ENCODE measurements at places on chromosomes 1 and 21.

DNA sequence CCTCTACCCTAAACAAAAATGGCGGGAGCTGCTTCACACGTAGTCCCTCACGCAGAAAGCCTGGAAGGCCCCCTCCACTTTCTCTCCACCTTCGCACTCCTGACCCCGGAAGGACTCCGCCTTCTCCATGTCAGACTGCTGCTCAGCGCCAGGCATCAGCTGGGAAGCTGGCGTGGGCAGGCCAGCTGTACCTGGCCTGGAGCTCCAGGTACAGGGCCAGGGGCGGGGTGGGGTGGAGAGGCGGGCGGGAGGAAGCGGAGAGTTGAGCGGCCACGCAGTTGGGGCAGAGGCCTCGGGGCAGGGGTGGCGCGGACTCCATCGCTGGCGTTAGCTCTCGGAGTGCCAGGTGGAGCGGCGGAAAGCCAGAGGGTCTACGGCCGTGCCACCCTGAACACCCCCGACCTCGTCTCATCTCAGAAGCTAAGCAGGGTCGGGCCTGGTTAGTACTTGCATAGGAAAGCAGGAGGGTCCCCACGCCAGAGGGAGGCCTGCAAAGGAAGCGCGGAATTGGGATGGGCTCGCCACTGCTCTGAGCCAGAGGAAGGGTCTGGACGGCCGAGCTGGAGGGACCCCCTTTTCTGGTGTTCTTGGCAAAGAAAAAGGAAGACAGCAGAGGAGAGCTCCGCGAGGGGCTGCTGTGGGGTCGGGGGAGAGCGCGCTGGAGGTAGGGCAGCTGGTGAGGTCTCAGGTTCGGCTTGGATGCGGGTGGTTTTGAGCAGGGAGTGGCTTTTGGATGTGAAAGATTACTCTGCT is at the start of gene MIGA1:
Gene MIGA1 (plus strand): TSS at position 121 of the 753 bp plus-strand sequence. CDS start 3,604 bp downstream, outside the sequence.
- DNase-seq: peak; percentile 49

- no peak for DNase-seq
Observed at GRCh38 chr1:86868477-86868876, 45.4 kb downstream of the SELENOF start.

DNA sequence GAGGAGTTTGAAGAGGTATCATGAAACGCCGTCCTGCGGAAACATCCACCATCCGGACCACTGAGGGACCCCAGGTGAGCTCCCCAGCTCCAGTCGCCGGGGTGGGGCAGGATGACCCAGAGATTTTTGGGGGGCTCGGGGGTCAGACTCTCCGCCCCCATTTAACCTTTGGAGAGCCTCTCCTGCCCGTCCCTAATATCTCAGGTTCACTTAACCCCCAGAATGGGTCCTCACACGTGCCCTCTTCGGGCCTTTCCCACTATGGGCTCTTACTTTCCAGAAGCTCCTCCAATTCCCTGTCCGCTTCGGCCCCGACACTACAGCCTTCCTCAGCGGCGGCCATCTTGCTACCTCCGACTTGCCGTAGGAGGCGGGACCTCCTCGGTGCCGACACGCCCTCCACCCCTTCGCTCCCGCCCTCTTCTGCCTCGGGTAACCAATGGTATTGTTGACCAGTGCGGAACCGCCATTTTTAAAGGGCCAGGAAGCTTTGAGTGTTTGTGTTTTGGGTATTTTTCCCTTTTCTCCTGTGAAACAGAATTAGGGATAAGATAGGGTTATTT is at the start of gene PEX19:
Gene PEX19 (minus strand): TSS at position 352 of the 563 bp plus-strand sequence. CDS start 9 bp downstream, at position 343.
- peak; percentile 63 for DNase-seq

GRCh38 chr1:95371666-95372282 is 137.8 kb downstream of the RWDD3 start:
- DNase-seq: no peak

GRCh38 chr1:37821481-37821880 is 13.5 kb upstream of the YRDC start:
- DNase-seq: no peak

GRCh38 chr1:222087221-222087920 is 345.5 kb upstream of the DUSP10 start:
- no peak for DNase-seq

GRCh38 chr1:99614728-99615127 is 31.2 kb upstream of the PALMD start:
- DNase-seq: no peak

DNA sequence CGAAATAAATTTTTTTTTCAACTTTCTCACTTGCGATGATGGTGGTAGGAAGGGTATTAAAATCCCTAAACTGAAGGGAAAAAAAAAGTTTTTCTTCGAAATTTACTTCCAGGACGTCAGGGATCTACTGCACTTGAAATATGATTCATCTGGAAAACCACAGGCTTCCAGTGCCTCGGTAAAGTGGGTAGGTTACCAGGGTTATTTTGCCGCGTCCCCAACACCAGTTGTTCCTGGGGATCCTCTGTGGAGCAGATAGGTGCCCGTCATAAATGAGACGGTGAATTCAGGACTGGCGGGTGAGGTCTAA is 773 bp downstream of the RABIF start:
- DNase-seq: no peak

- no peak for DNase-seq
Observed at GRCh38 chr1:87950369-87950768, 621.7 kb downstream of the LMO4 start.

DNA sequence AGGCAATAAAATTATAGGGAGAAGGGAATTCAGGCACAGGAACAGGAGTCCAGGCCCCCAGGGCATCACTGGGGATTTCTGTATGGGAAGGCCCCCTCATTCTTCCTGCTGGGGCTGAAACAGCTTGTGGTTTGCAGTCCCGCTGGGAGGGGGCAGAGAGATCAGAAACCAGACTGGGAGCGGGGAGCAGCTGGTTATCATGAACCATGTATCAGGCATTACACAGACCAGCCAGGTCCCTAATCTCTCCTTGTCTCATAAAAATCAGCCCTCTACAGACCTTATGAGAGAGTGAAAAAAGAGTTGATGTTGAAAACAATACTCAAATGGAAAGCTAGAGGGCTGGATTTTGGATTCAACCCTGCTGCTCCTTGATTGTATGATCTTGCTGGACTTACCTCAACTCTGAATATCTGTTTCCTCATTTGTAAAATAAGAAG is 93.4 kb upstream of the F3 start:
- no peak for DNase-seq

DNA sequence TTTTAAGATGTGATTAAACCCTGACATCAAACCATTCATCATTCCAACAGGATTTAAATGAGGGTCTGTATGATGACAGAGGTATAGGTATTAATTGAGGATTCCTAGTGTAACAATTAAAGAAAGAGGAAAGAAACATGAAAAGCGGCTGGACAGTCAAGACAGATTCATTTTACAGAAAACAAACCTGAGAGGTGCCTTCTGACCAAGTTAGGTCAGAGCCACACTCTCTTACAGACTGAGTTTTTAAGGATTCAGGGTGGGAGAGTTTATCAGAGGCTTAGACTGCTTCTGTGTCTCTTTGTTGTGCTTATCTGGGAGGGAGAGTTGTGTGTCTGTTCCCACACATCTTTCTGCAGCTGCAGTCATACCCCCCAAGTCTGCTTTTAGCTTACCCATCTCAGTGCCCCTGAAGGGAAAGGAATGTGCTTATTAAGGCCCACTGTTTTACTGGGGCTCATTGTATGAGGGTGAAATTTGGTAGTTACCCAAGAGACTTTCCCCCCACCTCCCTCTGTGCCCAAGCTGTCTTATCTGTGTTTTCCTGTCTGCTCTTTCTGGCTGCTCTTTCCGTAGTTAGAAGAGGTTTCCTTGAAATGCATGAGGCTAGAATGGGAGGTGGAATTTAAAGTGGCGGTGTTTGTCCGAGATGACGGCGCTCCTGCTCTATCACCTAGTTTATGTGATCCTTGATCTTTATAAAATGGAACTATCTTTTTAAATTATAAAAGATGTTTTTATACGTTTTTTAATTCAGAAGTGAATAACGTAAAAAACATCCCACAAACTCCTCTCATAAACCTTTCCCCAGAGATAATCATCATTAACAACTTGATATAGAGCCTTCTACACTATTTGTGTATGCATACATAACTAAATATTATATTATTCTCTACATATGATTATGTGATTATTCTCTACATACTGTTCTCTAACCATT is 96.0 kb upstream of the TNFSF4 start:
- no peak for DNase-seq

GRCh38 chr1:238139713-238140112 is 249.0 kb upstream of the ZP4 start:
- no peak for DNase-seq

DNA sequence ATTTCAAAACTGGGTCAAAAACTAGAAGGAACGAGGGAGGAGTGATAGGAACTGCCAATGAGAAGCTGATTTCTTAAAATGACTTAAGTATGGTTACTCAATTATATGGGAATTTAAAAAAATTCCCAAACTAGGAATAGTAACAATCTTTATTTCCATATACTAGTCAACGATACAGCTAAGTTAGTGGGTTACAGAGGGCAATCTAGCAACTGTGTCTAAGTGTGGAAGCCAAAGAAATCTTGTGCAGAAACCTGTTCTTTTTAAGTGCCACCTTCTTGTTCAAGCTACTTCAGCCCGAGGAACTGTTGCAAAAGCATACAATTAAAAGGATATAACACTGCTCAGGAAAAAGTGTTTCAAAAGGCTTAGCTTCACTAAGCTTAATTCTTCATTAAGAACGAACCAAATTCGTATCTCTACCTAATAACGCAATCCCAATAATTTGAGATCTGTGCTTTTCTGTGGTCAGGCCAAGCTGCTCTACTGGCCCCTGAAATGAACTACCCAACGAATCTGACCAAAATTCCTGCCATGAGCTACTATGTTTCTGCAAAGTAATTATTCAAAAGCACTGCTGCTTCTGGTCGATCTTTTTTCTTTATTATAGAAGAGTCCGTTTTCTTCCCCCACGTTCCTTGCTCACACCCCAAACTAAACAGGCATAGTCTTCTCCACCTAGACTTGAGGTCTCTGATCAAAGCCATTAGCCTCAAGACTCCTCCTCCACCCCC is 1.8 kb downstream of the USP24 start:
- no peak for DNase-seq

DNA sequence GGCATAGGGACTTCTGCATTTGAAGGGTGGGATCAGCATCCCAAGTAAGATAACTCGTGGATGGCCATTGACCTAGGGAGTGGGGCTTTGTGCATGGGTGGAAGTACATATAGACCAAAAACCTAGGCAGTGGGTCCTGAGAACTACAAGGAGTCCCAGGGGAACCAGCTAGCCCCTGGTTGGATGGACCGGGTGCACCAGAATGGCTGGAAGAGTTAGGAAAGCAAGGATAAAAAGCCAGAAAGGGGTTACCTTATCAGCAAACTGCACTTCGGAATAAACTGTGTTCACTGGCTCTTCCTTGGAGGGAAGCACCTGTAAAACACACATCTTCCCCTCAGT is 26.6 kb upstream of the SLAMF6 start:
- DNase-seq: no peak

- no peak for DNase-seq
Observed at GRCh38 chr1:61053712-61054600, 28.4 kb upstream of the NFIA start.

GRCh38 chr21:42164064-42164789 is 54.7 kb upstream of the ABCG1 start:
- DNase-seq: no peak

- DNase-seq: no peak
Observed at GRCh38 chr1:205851993-205852392, 2.1 kb upstream of the PM20D1 start.

DNA sequence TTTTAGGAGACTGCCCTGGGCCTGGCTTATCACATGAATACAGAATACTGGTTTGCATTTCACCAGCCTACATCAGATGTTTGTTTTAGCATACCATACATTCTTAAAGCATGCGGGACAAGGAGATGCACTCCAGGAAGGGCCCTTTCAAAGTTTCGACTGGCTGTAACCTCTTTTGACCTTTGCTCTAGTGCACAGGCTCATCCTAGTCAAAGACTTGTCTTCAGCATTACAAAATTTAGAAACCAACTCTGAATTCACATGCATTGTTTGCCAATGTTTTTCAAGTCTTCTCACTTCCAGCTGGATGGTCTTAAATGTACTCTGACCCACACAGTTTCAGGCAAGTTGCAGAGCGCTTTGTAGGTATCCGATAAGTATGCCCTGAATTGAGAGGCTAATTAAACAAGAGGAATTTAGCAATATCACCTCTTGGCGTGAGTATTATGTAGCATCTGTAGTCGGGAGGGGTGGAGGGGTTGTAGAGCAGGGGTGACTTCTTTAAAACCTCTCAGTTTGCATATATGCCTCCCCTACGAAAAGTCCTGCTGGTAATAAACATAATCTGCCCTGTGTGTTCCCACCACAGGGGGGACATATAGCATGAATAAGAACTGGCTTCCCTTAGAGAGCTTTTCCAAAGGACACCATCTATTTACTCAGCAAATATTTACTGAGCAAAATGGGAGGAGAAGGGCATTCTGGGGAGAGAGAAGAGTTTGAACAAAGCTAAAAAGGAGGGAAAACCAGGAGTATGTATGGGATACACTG is 24.4 kb upstream of the AHCYL1 start:
- DNase-seq: peak; percentile 81

GRCh38 chr1:14697353-14697752 is 98.9 kb downstream of the KAZN start:
- no peak for DNase-seq

DNA sequence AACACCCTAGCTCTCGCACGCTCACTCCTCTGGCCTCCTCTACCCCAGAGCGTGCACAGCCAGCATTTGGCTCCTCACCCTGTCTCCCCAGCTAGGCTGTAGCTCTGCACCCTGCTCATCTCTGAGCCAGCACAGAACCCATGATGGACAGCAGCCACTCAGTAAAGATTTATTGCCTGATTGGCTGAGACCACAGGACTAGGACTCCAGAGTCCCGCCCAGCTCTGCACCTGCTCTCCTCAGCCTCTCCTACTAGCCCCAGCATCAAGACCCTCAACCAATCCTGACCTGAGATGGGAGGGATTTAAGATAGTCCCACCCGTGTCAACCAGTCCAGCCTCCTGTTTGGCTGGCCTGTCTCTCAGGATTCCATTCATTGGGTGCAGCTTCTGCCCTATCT is 9.3 kb downstream of the C1QB start:
- DNase-seq: no peak

DNA sequence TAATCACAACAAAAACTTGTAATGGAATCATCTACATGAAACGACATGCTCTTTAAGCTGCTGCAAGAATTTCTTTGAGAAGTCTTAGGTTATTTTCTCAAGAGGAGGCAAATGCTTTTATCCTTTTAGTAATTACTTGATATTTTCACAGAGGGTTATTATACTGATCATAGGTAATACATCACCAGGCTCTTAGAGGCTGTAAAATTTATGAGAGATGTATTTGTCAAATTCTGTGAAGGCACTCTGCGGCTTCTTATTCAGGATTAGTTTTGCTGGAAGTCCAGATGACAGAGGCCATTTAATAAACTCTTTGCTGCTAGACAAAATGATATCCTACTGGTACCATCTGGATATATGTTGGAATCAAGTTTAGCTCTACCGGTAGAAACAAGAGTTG is 624.3 kb upstream of the BRINP3 start:
- DNase-seq: no peak

DNA sequence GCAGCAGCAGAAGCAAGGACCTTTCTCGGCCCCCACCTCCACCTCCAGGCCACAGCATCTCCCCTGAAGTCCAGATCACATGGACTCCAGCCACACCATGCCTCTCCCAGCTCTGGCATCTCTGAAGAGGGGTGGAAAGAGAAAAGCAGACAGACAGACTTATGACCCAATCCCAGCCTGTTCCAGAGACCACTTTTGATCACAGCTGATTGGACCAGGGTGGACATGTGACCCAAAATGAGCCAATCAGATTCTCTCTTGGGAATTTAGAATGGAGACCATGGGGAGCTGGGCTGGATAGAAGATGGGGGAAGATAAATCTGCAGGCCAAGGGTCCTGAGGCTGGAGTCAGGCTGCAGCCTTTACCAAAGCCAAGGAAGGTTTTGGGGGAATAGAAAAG is 16.4 kb downstream of the HTR1D start:
- no peak for DNase-seq

- no peak for DNase-seq
Observed at GRCh38 chr1:51569284-51570062, 47.4 kb upstream of the OSBPL9 start.
